ENCODE measurements at places on chromosomes 1 and 21. TPM values are rescaled to one million over a fixed set of nuclear protein-coding genes. Genes with fewer than 3 reads are reported as not detected.

The CLCA4 gene
- polyA plus RNA-seq: not detected

The S100A7 gene
- 0.43 TPM for polyA plus RNA-seq

The RGS13 gene
- polyA plus RNA-seq: not detected

The MATN1 gene
- polyA plus RNA-seq: 0.23 TPM

The HAO2 gene
- polyA plus RNA-seq: 80.5 TPM

The PLEKHA6 gene
- 46.1 TPM for polyA plus RNA-seq

The BEND5 gene
- polyA plus RNA-seq: 27.4 TPM

The ERICH3 gene
- polyA plus RNA-seq: 0.78 TPM

The GBP6 gene
- polyA plus RNA-seq: not detected

The SLAMF6 gene
- 0.13 TPM for polyA plus RNA-seq

The TMEM269 gene
- 1.3 TPM for polyA plus RNA-seq

The TRPM2 gene
- polyA plus RNA-seq: 0.57 TPM

The SPRR2F gene
- not detected for polyA plus RNA-seq

The SEC16B gene
- polyA plus RNA-seq: 4.1 TPM

The TRAF3IP3 gene
- polyA plus RNA-seq: 1.7 TPM

The PTGFRN gene
- polyA plus RNA-seq: 56.6 TPM

The WNT9A gene
- polyA plus RNA-seq: 1.3 TPM

The ANKRD35 gene
- polyA plus RNA-seq: 1.9 TPM

The MX2 gene
- polyA plus RNA-seq: 1.9 TPM

The LCE2B gene
- not detected for polyA plus RNA-seq

The BNIPL gene
- 3.4 TPM for polyA plus RNA-seq

The KCND3 gene
- polyA plus RNA-seq: 1.8 TPM

The KLHL20 gene
- polyA plus RNA-seq: 23.7 TPM

The KANK4 gene
- 23.4 TPM for polyA plus RNA-seq

The KRTAP7-1 gene
- not detected for polyA plus RNA-seq

The CA6 gene
- polyA plus RNA-seq: 0.12 TPM

The FASLG gene
- polyA plus RNA-seq: not detected

The GDAP2 gene
- 19.6 TPM for polyA plus RNA-seq

The GUCA2B gene
- polyA plus RNA-seq: not detected

The NPR1 gene
- 61.2 TPM for polyA plus RNA-seq

The TMEM54 gene
- polyA plus RNA-seq: 5.6 TPM

The THEM5 gene
- 0.52 TPM for polyA plus RNA-seq

The DYNLT5 gene
- polyA plus RNA-seq: 3.2 TPM

Data from left kidney (tissue), 8 donors.